Common myeloid progenitor, CD34-positive (primary cell): ENCODE measurements at places on chromosomes 7 and 10.
A peak's percentile ranks its signal among the peaks of the same experiment; 100 is the strongest.

DNA sequence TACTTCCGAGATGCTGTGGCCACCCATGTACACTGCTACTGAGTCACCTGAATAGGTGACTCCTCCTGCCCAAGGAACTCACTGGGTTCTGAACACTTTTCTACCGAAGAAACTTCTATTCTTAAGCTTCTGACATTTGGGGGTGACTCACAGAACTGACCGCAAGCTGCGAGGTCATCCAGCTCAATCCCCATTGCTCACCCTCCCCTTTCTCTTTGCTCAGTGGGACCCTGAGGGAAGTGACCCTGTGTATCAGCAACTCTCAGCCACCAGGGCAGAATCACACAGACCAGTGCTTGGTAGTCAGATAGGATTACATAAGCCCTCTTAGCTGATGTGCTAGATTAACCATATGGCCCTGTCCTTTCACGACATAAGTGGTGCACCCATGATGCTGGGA is 46.3 kb downstream of the INSYN2A start:
- DNase-seq: no peak

- DNase-seq: peak; percentile 15
Observed at GRCh38 chr7:136925556-136925955, 57.1 kb downstream of the CHRM2 start.

DNA sequence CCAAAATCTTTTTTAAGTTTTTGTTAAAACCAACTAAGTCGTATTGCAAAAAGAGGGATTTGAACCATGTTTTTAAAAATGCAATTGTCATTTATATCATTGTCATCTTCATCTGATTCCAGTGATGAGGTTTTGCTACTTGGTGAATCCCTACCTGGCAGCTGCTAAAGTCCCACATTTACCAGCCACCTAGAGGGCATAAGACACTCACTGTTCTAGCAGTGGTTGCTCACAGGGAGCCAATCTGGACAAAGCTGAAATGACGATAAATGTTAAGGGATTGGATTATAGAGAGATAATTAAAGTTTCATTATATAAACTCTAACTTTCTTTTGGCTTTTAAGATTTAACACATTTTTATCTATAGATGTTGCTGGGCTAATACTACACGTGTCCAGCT is 18.7 kb downstream of the KIFBP start:
- peak; percentile 28 for DNase-seq

DNA sequence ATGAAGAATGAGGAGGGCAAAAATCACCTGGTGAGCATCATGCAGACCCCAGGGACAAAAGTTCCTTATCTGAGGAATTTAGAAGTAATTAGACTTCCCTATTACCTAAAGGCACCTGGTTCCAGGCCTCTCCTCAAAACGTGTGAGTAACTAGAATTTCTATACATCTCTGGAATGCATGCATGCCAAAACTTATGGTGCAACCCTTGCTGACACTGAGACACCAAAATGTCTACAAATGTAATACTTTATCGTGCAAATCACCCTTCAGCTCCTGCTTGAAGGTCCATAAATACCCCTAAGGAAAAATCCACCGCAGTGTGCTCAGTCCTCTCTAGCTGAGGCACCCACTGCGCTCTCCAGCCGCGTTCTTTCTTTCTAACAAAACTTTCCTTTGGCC is 84.2 kb downstream of the PAXIP1 start:
- no peak for DNase-seq

DNA sequence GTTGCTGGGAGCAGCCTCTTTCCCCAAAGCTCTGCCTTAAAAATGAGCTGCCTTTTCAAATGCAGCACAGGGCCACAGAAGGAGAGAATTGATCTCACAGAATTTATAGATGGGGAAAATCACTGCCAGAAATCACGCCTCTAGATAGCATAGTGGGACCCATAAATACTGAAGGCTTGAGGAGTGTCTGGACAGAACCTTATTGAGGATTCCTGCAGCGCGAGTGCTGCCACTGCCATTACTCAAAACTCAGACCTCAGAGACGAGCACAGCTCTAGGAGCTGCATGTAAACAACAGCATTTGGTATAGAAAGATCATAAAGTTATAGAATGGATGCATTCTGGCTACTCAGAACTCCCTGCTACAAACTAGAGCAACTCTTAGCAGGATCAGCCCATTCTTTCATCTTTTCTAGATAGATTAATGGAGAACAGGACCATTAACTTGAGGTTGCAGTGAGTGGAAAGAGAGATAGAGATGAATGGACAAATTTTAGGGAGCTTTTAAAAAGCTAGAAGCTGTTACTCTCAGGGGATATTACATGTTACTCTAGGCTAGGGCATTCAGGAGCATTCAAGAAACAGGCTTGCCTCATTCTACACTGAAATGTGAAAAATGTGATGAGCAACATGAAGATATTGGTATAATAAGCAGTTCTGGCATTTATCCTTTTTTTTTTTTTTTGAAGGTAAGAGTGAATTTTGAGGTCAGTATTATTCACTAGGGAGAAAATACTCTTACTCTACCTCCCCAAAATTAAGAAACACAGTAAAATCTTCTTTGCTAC is 267.2 kb upstream of the SLC26A5 start:
- DNase-seq: no peak

GRCh38 chr7:82263920-82264782 is 179.4 kb downstream of the CACNA2D1 start:
- no peak for DNase-seq

GRCh38 chr10:47415520-47416304 is 31.6 kb upstream of the ZNF488 start:
- DNase-seq: no peak

- DNase-seq: no peak
Observed at GRCh38 chr7:55593172-55593514, 20.8 kb upstream of the VOPP1 start.

DNA sequence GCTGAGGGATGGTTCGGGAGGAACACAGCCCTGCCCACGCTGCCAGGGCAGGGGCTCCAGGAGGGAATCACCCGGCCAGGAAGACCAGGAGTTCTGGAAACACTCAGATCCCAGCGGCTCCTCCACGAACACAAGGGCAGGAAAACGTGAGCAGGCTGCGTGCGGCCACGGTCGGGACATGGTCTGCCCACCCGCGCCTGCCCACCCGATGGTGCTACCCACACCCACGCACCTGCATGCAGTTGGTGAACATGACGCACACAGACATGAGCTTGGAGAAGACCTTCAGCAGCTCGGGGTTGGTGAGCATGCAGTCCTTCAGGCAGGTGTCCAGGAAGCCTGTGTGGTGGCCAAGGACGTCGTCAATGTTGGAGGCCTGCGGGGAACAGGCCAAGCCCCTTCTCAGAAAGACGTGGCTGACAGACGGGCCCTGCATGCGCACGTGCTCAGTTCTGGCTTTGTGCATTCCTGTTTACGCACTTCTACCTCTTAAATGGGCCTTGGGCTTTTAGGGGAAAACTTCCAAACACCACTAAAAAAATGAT is 6.2 kb upstream of the ADAM8 start:
- no peak for DNase-seq

DNA sequence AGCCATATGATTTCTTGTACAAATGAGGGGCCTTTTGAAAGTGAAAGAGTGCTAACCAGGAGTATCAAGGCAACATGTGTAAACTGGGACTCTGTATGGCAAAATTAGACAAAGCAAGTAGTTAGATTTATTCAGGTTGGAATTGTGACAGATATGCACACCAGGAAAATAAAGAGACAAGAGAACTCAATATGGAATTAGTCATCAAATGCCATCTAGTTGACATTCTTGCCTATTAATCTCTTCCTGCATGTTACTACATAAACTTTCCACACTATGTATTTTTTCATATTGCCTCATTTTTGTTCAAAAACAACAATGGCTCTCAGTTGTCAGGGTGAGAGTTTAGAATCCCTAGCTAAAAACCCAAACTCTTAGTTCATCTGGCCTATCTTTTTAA is 799.0 kb downstream of the NRG3 start:
- no peak for DNase-seq

- DNase-seq: no peak
Observed at GRCh38 chr7:40815512-40815911, 680.7 kb downstream of the SUGCT start.

DNA sequence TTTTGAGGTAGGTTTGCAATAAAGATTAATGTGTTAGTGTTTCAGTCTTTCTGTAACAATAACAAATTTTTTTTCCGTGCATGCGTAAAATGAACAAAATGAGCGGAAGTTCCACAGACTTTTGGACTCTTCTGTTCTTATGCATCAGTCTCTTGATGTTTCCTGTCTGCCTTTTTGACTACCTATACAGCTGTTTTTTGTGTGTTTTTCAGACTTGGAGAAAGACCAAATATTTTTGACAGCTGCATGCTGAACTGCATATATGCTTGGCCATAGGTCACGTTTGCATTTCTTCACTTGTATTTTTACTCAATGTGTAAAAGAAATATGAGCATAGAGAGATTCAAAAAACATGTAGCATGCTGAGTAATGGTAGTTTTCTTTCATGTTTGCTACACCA is 119.3 kb downstream of the BBS9 start:
- DNase-seq: no peak
